ENCODE measurements at places on chromosomes 5 and 9. TPM values are rescaled to one million over a fixed set of nuclear protein-coding genes. Genes with fewer than 3 reads are reported as not detected.

The TMEM252 gene
- 8.5 TPM for polyA plus RNA-seq

DNA sequence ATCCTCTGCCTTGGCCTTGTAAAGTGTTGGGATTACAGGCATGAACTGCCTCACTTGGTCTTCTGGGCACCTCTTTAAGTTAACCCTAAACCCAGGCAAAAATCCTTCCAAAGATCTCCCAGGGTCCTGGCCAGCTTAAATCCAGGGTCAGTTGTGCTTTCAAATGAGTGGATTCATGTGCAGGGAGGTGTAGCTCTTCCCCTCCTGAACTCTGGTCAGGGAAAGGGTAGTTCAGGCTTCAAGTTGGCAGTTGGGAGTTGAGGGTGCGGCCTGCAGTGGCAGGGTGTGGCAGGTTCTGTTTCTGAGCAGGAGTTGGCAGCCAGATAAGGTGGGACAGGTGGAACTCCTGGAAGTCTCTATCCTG lies 3.6 kb downstream of the HNRNPAB start:
- no peak for DNase-seq

GRCh38 chr5:130616161-130616560 lies 548.9 kb downstream of the HINT1 start:
- no peak for DNase-seq

- no peak for DNase-seq
Measured at GRCh38 chr9:125580701-125581286, 126.2 kb downstream of the MAPKAP1 start.

- no peak for DNase-seq
Measured at GRCh38 chr9:136342181-136343120, 15.1 kb downstream of the GPSM1 start.

GRCh38 chr5:17399931-17400330 lies 98.1 kb upstream of the TAF11L2 start:
- DNase-seq = no peak

The TAF1L gene
- 0.10 TPM for polyA plus RNA-seq

DNA sequence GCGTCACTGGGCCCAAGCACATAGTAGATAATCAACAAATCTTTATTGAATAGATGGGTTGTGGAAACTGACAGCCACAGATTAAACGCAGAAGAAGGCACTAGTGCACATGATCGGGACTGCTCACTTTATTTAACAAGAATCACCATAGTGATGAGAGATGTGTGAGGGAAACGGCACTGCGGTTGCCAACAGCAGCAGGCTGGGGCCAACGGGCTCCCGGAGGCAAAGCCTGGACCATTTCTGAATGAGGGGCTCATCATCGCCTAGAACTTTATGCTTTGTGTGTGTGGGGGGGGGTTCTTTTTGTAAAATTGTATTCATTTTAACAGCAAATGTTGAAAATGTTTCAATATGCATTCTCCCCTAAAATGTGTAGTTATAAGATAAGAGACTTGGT lies 61.9 kb upstream of the RUFY1 start:
- no peak for DNase-seq

- DNase-seq = no peak
Measured at GRCh38 chr5:169873642-169874041, 106.7 kb downstream of the INSYN2B start.

GRCh38 chr5:38590838-38591522 lies 34.5 kb upstream of the LIFR start:
- no peak for DNase-seq

- DNase-seq = no peak
Measured at GRCh38 chr5:136246632-136247031, 53.7 kb upstream of the SMIM32 start.

GRCh38 chr9:135783540-135784245 lies 81.7 kb downstream of the KCNT1 start:
- DNase-seq = no peak

The FOXD4L5 gene
- polyA plus RNA-seq = 0.10 TPM

The GLRA1 gene
- not detected for polyA plus RNA-seq

The RECK gene
- 29.4 TPM for polyA plus RNA-seq

GRCh38 chr9:92402826-92403745 lies 1.3 kb downstream of the OGN start:
- DNase-seq = no peak

- no peak for DNase-seq
Measured at GRCh38 chr9:82511626-82512025, 523.1 kb downstream of the SPATA31D1 start.

DNA sequence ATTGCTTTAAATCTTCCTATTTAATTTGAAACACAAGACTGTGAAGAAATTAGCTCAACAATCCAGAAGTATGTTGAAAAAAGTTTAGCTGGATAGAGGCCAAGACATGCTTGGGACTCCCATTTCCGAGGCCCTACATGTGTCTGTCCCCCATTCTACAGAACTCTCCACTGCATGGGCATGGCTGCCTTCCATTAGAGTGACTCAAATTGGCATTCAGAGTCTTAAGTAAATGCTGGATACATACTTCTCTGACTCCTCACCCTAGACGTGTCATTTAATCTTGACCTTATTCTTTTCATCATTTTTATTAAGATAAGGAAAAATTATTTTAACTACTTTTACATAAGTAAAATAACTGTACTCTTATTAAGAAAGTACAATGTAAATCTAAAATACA lies 530.4 kb upstream of the CDH9 start:
- DNase-seq = no peak

DNA sequence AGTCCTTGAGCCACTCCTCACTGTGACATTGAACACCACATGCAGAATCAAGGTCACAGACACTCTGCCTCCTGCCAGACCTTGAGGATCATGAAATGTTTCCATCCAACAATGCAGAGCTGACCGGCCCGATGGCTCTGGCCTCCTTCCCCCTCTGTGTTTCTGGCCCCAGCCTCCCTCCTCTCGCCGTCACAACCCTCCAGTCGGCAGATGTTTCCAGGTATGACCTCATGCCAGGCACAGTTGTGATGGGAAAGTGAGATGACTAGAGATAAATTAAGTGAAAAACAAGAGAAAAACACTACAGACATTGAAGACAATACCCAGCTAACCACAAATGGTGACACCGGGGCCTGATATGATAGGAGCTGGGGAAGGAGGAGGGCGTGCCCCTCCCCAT lies 9.8 kb downstream of the NTNG2 start:
- no peak for DNase-seq

The PNPLA7 gene
- 1.1 TPM for polyA plus RNA-seq

GRCh38 chr9:75941066-75941465 lies 50.6 kb downstream of the PCSK5 start:
- DNase-seq = no peak

The GPR151 gene
- not detected for polyA plus RNA-seq

The ELOVL7 gene
- 19.6 TPM for polyA plus RNA-seq

DNA sequence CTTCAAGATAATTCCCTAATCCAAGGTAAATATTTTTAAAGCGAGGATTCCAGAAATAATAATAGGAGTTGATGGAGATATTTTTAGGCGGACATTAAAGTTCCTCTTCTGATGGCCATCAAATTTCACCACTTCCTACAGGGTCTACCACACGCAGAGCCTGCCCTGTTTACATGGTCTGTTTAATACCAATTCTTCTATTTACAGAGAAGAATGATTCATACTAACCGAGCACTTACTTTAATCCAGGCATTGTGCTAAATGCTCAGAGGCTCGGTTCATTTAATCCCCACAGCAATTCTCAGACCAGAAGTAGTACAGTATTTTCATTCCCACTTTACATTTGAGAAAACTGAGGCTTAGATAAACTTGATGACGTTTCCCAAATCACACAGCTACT lies 3.0 kb upstream of the ITGA1 start:
- no peak for DNase-seq

DNA sequence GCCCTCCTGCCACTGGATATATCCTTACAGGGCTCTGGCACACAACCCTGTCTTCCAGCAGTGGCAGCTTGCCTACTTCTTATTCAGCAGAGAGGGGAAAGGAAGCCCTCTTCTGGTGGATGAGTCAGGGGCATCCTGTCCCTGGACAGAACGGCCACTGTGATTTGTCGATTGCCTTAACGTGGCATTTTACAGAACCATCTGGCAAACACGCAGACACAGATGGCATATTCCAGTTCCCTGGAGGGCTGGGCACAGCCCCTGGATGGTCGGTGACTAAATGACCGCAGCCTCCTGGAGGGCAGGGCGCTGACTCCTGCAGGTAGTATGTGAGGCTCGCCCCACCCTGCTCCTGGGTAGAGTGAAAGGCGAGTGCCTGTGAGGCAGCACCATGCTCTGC lies 62.1 kb downstream of the DCP2 start:
- no peak for DNase-seq

GRCh38 chr9:88988796-88989641 lies 2.2 kb upstream of the S1PR3 start:
- DNase-seq = no peak

The DOCK2 gene
- polyA plus RNA-seq = 2.7 TPM

DNA sequence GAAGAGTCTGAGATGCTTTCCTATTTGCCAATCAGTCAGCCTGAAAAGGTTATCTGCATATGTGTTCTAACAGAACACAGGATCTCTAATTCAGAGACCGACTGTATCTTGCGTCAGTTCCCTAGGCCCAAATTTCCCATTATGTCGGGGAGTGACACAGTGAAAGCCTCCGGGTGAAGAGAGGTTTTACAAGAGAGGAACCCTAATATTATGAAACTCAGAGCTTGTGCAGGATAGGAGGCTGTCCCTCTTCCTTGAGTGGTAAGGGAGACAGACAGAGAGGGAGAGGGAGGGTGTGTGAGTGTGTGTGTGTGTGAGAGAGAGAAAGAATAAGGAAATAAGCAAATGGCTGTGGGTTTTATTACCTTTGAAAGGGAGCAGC lies 1.9 kb downstream of the CD14 start:
- no peak for DNase-seq

DNA sequence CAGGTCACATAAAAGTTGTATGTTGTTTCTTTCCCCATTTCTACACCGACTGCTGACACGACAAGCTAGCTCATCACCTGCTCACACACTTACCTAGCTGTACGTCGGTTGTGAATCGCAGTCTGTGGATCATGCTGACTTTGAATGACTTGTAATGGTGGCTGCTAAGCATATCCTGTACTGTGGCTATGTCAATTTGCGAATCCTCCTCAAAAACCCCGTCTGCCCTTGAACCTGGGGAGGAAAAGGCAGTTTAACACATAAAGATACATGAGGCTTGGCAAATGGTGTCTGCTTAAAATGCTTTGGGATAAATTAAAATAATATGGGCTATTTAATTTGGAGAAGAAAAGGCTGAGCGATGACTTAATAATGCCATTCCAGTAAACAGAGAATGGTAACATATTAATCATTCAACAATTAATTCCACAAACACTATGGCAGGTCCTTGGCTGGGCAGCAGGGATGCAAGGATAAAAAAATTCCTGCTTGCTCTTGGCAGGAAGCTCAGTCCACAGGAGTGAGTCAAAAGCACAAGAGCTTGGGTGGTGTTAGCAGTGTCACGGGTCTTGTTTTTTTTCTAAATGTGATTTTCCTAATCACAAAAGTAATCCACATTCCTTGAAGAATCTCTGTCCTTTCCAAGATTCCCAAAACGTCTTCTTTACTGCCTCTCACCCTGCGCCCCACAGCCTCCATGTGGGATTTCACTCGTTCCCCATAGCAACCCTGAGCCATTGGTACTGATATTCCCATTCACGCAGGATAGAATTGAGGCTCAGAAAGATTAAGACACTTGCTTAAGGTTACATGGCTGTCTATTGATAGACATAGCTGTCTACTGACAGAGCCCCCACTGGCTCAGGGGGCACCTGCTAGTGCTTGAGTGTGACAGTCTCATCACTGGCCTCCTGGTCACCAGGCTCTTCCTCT lies 222.4 kb downstream of the MAPKAP1 start:
- DNase-seq = no peak

DNA sequence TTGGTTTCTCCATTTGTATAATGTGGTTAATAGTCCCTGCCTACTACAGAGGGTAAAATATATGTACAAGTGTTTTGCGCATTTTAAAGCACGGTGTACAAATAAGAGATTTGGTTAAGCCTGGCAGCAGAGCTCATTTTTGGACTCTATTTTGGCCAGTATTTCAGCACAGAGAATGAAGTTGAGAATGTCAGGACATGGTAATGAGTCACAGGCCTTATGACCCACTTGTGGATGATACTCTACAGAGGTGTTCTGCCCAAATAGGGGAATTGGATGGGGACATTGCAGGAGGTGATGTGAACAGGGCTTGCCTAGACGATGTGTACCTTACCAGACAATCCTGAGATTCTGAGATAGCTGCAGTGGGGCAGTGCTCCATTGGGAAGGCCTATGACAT lies 50.6 kb downstream of the MELK start:
- DNase-seq = no peak

The PAXX gene
- polyA plus RNA-seq = 24.4 TPM

DNA sequence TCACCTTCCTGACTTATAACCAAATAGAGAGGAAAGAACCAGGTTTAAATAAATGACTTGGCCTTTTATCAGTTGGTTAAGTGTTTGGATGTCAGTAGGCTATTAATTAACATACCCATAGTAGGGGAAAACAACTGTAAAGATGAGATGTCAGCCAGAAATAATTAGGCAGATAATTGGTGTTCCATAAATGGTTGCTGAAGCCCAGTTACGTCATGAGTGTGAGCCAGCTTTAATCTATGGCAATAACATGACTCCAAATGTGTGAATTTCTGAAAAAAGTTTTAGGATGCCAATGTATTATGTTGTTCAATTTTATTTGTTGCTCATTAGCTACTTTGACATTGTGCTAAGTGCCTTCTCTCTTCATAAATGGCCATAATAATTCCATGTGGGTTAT lies 180.5 kb downstream of the FBXL7 start:
- DNase-seq = no peak

DNA sequence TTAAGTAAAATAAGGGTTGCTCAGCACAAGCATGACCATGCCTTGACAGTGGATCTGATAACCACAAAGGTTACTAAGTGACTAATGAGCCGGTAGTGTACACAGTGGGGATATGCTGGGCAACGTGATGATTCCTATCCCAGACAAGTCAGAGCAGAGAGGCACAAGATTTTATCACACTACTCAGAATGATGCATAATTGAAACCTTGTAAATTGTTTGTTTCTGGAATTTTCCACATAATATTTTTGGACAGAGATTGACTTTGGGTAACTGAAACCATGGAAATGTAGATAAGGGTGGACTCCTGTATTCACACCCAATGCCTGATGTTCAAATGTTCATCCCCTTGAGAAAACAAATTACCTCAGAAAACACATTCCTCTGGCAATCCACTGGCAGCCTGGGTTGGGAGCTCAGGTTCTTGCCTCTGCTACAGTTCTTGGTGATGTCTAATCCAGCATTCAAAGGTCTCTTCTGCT lies 16.2 kb upstream of the ERAP1 start:
- no peak for DNase-seq

The CTNND2 gene
- 2.1 TPM for polyA plus RNA-seq

The AGTPBP1 gene
- 29.5 TPM for polyA plus RNA-seq

GRCh38 chr9:99222416-99223270 lies 561 bp downstream of the SEC61B start:
- peak; percentile 26 for DNase-seq

GRCh38 chr9:38075272-38075671 lies 6.2 kb upstream of the SHB start:
- no peak for DNase-seq

The ARRDC1 gene
- 28.0 TPM for polyA plus RNA-seq

The C5orf58 gene
- 0.15 TPM for polyA plus RNA-seq

The PCDHB16 gene
- 7.2 TPM for polyA plus RNA-seq

DNA sequence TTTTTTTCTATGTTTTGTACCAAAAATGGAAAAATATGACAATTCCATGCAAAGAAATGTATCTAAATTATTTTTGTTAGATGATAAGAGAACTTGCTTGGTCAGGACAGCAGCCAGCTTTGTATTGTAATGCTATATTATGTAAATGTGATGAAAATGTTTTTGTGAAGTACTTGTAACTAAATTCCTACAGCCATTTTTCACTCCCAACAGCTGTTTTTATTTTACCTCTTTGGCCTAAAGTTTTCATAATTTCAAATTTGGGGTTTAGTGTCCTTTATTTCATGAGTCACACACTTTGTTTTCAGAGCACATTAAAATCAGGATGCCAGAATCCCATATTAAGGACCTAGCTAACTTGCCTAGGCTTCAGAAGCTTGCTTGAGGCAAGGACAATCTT lies 64.1 kb downstream of the WDR41 start:
- DNase-seq = no peak

Measured in right renal cortex interstitium (tissue), 3 donors.